ENCODE measurements at places on chromosomes 12 and 14.

GRCh38 chr12:119630223-119630780 lies 36.7 kb downstream of the TMEM233 start:
- DNase-seq: no peak

DNA sequence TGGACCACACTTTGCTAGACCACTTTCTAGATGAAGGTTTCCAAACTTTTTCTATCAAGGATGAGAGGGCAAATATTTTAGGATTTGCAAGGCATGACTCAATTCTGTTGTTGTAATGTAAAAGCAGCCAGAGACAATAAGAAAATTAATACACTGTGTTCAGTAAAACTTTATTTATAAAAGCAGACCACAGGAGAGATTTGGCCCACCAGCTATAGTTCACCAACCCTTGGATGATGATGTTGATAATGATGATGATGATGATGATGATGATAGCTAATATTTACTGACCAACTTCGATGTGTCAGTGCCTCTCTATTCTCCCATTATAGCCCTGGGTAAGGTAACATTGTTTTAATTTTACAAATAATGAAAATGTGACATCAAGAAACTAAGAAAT lies 156.5 kb downstream of the BTG1 start:
- no peak for DNase-seq

DNA sequence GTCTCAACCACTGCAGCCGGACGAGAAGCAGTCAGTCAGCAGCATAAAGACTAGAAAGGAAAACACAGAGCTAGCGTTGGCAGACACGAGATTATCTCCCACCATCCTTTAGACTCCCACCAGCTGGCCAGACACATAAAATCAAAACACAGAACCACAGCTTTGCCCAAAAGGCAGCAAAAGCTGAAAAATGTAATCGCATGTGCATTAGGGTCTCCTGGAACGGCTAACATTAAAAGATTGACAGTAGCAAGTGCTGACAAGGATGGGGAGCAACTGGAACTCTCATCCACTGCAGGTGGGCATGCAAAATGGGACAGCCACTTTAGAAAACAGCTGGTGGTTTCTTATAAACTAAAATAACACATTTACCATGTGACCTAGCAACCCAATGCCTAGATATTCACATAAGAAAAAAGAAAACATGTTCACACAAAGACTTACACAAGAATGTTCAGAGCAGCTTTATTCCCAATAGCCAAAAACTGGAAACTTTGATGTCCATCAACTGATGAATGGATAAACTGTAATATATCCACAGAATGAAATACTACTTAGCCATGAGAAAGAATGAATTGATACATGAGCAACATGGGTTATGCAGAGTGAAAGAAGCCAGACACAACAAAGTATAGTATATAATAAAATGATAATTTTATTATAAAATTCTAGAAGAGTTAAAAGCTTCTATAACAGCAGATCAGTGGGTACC lies 37.7 kb downstream of the NCOR2 start:
- DNase-seq: no peak

GRCh38 chr14:68293404-68293803 lies 473.8 kb downstream of the RAD51B start:
- no peak for DNase-seq

DNA sequence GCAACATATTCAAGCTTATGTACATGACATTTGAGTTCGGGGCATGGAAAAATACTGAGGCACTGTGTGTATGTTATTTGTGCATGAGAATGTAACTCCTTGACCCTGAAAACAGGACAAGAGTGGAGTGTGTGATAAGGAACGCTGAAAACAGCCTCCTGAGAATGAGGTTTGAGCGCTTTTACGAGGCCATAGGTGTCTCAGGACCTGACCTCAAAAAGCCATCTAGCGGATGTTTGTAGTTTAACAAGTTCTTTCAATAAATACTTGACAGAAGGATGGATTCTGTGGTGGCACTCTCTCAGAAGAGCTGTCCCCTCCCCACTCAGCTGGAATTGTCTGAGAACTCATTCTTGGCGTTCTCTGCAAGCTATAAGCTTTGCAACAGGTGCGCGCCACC lies 350.5 kb upstream of the TMTC1 start:
- no peak for DNase-seq

DNA sequence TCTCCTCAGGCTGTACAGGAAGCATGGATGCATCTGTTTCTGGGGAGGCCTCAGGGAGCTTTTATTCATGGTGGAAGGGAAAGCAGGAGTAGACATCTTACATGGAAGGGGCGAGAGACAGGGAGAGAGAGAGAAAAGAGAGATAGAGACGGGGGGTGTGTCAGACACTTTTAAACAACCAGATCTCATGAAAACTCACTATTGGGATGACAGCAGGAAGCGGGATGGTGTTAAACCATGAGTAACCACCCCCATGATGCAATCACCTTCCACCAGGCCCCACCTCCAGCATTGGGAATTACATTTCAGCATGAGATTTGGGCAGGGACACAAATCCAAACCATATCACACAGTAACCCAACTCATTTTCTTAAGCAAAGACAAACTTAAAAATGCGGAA lies 110.0 kb upstream of the EEA1 start:
- no peak for DNase-seq

DNA sequence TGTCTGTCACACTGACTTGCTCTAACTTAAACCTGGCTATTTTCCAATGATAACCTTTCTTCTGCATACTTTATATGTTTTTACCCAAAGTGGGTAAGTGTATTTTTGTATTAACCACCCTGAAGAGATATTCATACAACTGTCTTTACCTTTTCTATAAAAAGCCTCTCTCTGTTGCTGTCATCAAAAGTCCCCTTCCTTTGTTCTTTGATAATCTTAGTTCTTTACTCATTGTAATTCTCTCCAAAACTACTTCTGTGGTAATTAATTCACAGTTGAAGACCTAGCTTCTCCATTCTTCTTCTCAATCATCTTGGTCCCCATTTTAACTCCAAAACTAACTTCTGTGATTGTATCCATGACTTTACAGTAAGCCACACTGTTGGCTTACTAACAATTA lies 479.7 kb upstream of the MGAT4C start:
- no peak for DNase-seq

- DNase-seq: peak; percentile 29
Measured at GRCh38 chr12:98698603-98699463, 53.7 kb downstream of the APAF1 start.

DNA sequence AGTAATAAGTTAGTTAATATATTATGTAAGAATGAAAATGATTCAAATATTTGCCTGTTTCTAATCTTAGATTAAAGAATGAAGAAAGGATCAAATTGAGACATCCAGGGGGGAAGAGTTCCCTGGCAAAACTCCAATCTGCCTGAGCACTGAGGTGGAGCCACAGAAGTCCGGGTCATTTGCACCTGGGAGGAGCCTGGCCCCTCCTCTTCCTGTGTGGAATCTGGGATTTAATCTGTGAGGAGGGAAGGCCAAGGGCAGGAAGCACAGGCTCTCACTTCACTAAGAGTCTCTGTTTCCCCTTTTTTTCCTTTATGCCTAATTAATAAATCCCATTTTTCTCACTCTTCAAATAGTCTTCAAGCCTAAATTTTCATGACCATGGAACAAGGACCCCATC lies 599.5 kb downstream of the FLRT2 start:
- no peak for DNase-seq

GRCh38 chr12:50190859-50191258 lies 23.7 kb upstream of the CERS5 start:
- DNase-seq: no peak

DNA sequence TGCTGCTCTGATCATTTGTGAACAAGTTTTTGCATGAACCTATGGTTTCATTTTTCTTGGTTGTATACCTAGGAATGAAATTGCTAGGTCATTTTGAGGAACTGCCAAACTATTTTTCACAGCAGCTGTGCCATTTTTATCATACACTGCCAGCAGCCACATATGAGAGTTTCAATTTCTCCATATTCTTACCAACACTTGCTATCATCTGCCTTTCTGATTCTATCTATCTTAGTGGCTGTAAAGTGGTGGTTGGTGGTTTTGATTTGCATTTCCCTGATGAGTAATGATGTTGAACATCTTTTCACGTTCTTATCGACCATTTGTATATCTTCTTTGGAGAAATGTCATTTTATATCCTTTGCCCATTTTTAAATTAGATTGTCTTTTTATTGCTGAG lies 146.1 kb downstream of the C12orf75 start:
- DNase-seq: peak; percentile 13

- DNase-seq: no peak
Measured at GRCh38 chr14:76917158-76917596, 91.0 kb downstream of the LRRC74A start.

- no peak for DNase-seq
Measured at GRCh38 chr12:45547822-45548221, 181.7 kb upstream of the ARID2 start.

DNA sequence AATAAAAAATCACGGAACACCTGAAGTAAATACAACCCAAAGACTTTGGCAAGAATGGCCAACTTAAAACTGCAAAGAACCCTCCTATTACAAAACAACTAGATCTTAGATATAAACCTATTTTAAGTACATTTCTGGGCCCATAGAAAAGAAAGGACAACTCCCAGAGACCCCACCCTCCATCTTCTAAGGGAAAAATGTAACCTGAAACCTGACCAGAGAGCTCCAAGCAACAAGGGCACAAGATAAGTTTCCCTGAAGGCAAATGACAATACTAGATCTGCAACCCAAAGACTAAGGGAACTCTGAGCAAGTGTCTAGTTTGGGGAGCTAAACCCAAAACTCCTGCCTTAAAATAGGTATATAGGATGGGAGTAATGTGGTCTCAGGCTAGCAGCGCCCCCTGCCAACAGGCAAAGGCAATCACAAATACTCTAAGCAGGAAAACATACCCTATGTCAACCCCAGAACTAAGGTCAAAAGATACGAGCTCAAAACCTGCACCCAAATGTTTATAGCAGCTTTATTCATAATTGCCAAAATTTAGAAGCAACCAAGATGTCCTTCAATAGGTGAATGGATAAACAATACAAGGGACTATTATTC lies 218.9 kb downstream of the ITPR2 start:
- peak; percentile 40 for DNase-seq

DNA sequence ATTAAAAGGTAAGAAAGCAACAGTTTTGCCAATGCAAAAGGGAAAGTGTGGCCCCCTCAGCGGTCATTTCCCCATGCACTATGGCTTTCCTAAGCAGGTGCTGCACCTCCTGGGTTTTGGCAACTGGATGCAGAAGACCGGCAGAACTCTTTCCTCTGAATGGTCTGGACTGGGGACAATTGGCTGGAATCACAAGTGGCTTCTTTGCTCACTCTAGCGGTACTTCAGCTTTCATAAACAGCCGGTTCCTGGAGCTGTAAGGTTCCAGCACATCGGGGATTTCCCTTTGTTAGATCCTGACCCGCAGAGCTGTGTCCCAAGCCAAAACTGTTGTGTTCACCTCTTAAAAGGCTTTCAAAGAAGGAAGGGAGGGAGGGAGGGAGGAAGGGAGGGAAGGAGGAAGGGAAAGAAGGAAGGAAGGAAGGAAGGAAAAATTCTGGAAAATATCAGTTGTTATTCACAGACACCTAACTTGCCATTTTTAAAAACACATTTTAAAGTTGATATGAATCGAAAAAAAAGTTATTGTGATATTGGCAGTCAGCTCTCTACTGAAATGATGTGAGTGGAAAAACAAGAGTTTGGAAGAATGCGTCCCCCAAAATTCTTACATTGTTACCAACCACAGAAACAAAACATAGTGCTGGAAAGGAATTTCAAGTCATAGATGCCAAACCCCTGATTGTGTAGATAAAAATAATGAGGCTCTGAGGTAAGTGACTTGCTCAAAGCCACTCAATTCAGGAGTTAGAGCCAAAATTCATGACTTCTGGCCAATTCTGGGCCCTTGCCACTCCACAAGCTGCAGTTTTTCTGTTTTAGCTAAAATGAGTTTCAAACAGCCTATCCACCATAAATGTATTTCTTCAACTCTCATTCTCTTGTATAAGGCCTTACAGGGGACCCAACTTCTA lies 220.6 kb upstream of the HMGA2 start:
- peak; percentile 23 for DNase-seq

DNA sequence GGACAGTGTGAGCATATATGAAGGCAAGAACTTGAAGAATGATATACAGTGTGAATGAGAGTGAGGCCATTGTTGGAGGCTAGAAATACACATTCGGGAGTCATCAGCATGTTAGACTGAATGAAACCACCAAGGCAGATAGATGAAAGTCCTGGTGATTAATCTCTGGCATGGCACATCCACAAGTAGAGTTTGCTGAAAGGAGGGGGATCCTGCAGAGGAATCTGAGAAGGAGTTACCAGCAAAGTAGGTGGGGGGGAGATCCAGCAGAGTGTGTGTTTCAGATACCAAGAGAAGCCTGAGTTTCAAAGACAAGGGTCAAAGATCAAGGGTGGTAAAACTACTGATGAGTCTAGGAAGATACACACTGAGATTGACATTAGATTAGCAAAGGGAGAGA lies 426.7 kb upstream of the DCN start:
- DNase-seq: no peak

DNA sequence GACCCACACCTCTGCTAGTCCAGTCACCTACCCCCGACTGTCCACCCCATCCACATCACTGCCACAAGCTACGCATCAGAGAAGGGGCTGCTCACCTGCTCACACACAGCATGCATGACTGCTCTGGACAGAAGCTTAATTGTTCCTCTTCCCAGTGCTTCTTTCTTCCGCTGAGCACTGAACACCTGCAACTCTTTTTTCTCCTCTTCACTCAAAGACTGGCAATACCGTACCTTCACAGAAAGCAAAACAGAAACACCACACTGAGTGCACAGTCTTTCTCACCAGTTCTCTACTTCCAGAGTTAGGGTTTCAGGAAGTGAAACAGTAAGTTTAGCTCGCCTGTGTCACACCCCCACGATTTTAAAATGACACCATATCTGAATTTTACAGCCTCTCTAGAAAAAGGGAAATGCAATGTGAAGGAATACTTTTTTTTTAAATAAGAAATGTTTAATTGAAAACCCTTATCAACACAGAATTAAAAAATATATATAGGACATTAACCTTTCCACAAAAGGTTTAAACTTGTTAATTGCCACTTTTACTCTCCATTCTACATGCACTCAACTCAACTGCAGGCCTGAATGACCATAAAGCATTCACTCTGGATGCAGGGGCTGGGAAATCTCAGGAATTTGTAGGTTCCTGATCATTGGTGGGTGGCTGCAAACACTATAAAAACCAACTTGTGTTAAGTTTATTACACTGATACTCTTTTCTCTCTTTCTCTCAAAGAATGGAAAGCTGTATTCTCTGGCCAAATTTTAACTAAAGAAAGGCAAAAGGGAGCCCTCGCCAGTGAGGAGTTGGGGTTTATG lies 120.0 kb downstream of the PRICKLE1 start:
- peak; percentile 41 for DNase-seq

GRCh38 chr12:114038962-114039361 lies 72.8 kb upstream of the RBM19 start:
- DNase-seq: no peak

GRCh38 chr14:75820761-75821160 lies 159.7 kb downstream of the TTLL5 start:
- no peak for DNase-seq

GRCh38 chr12:64835901-64836300 lies 11.5 kb downstream of the TBC1D30 start:
- no peak for DNase-seq

DNA sequence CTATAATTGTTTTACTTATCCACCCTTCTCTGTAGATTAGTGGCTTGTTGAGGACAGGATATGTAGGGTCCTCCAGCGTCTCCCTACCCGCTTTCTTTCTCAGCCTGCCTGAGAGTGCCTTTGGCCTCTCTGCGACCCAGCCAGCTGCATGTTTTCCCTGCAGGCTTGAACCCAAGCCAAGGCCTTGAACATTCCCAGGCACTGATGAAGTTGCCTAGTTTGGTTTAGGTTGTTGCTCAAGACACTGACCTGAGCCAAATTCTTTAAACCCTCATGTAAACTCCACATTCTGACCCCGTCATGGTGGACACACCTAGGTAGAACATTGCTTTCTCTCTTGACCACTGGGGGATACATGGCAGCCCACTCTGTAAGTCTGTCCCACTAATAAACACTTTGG lies 33.4 kb upstream of the TXNRD1 start:
- no peak for DNase-seq
